ENCODE measurements at places on chromosomes 11 and 22.

DNA sequence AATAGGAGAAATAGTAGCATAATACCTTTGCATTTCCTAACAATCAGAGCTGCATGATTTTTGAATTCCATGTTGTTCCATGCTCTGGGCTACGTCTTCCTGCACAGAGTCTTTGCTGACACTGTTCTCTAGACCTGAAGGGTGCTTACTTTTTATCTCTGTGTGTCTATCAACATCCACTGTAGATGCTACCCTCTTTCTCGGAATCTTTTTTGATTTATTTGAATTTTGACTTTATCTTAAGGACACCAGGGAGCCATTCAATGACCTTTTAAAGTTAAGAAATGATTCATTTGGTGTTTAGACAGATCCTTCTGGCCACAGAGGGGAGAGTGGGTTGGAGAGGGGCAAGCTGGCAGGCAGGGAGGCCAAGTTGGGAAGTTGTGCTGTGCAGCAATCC lies 90.1 kb downstream of the LDLRAD3 start:
- no peak for DNase-seq

GRCh38 chr22:31097941-31098631 lies 9.3 kb downstream of the SELENOM start:
- DNase-seq, result no peak

DNA sequence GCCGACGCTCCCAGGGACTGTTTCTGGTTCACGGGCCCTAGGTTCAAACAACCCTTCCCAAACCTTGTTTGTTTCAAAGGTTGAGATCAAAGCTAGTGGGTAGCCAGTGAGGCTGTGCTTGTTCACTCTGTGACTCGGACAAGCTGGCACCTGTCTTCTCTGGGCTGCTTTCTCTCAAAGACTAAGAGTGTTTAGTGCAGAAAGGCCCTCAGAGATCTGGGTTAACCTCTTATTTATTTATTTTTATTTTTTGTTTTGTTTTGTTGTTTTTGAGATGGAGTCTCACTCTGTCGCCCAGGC lies 13.0 kb upstream of the MALAT1 start:
- DNase-seq, result no peak

DNA sequence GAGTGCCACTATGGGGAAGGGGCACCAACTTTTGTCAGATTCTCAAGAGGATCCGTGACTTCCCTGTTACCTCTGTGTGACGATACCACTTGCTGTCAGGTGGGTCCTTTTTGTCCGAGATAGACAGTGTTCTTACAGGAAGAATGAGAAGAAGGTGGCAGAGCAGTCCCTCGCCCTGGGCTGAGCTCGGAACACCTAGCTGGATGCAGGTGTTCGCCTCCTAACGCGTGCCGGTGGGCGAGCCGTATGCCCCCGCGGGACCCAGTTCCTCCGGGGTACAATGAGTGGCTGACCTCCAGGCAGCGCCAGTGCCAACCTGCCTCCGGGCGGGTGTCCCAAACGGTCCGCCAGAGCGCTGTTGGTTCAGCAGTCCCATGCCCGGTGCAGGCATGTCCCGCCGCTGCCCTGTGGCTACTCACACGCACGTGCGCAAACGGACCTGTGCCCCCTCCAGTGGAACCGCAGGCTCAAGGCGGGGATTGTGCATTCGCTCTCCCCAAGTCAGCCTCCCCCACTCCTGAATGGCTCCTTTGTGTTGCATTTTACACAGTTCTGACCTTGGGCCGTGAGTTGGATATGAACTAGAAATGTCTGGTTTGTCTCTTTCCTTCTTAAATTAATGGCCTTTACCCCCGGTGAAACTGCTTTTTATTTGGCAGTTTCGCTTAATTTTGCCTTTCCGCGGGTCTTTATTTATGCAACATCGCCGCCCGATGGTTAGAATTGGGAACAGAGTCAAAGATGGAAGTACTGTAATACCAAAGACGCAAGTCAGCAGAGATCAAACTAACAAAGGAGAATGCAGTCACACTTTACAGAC lies 1.1 kb upstream of the ABTB2 start:
- DNase-seq, result no peak

- no peak for DNase-seq
Observed at GRCh38 chr11:6263662-6264061, 4.0 kb downstream of the CCKBR start.

DNA sequence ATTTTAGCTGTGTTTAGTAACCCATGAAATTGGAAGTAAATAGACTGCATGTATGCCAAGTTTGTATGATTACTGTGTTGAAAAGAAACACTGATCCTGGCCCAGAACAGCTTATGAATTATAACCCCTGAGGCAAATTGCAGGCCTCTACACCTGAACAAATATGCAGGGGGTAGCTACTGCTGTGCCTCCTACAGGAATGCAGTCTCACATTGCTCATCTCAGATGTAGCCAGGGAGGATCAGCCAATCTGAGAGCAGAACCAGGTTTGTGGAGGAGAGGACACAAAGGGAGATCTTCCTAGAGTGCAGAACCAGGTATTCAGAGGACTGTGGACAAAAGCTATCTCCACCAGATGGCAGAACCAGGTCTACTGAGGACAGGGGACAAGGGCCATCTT lies 442.2 kb upstream of the DDI1 start:
- DNase-seq, result no peak

DNA sequence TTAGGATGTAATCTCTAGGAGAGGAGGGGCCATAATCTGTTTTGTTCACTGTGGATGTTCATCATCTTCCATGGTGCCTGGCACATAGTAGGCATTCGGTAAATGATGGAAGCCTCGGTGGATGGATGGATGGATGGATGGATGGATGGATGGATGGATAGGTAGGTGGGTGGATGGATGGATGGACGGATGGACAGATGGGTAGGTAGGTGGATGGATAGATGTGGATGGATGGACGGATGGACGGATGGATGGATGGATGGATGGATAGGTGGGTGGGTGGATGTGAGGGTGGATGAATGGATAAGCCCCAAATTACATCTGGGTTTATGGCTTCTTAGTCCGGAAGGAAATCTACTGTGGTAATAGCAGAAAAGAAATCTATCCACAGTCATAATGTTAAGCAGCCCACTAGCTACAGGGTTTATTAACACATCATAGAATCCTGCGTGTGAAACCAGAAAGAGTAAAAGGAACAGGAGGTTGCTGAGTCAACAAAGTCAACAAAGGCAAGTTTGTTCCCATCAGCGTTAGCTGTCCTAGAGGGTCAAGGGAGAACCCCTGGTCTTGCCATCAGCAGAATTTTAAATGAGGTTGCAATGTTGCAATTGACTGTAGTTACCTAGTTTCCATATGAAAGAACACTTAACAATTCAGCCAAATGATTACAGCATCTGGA lies 82.8 kb downstream of the C11orf91 start:
- no peak for DNase-seq

GRCh38 chr11:45165386-45165785 lies 18.9 kb downstream of the PRDM11 start:
- no peak for DNase-seq

- DNase-seq, result no peak
Observed at GRCh38 chr11:113296447-113297205, 17.8 kb upstream of the TTC12 start.

GRCh38 chr11:73387594-73388264 lies 11.5 kb downstream of the RELT start:
- no peak for DNase-seq

DNA sequence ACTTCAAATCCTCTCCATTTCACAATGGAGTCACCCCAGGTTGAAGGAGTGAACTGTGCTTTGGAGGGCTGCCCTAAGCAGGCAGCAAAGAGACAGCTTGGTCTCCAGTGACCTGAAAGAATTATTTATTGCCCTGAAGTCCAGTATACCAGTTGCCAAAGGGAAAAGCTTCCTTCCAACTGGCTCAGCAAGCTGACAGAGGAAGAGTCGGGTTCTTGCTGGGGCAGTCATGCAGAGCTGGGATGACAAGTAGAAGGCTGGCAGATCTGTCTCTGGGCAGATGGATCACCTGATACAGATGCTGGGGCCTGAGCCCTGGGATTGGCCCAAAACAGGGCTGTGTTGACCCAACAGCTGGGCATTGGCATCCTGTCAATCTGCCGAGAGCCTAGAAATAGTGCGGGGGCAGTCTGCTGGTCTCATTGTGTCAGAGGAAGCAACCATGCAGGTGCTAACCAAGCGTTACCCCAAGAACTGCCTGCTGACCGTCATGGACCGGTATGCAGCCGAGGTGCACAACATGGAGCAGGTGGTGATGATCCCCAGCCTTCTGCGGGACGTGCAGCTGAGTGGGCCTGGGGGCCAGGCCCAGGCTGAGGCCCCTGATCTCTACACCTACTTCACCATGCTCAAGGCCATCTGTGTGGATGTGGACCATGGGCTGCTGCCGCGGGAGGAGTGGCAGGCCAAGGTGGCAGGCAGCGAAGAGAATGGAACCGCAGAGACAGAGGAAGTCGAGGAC lies at the start of gene THRSP:
Gene THRSP, plus strand, starts transcription at position 422 of the 742 bp plus-strand sequence. Its CDS starts 21 bp downstream, at position 443.
- DNase-seq, result no peak

DNA sequence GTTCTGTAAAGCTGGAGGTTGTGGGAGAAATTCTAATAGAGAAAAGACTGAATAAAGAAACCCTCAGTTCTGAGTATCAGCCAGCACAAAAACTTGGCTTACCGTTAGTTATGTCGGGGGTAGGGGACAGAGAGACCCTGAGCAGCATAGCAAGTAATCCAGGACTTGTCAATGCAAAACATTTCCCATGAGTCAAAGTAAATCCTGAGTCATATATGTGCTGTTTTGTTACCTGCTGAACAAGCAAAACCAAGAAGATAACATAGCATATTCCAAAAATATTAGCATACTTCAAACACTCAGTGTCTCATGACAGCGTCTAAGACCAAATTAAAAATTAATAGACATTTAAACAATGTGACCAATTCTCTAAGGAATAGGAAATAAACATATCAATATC lies 75.1 kb upstream of the LUZP2 start:
- DNase-seq, result no peak

DNA sequence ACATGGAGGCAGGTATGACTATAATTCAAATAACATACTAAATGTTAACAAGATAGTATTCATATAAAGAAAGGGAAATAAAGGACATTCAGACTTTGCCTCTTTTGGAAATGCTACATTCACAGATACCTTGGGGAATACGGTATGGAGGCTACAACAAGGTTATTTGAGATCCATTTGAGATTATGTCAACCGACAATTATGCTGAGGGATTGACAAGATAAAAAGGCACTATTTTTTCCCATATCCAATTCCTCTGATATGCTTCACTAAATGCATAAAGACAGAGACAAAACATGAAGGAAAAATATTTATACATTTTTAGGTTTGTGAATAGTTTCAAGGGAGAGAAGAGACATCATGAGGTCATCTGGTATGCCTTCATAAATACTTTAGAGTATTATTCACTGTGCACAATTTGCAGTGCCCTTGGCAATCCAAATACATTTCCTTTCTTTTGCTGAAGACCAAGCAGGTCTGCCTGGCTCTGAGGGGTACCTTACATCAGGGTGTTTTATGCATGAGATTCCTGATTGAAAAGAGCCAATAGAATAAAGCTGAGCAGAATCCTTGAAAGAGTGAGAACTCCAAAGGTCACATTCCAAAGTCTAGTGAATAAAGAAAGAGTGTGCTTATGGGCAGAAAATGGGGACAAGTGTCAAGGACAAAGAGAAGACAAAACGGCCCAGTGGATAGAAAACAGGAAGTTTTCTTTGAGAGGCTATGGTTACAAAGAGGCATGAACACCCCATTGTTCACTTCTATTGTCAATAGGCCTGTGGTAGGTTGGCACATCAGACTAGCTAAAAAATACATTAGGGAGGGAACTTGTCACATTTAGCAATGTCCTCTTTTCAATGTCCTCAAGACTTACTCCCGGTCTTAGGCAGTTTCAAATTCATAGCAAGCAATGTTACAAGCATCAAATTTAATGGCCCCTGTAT lies 455.8 kb downstream of the LRRC4C start:
- no peak for DNase-seq

DNA sequence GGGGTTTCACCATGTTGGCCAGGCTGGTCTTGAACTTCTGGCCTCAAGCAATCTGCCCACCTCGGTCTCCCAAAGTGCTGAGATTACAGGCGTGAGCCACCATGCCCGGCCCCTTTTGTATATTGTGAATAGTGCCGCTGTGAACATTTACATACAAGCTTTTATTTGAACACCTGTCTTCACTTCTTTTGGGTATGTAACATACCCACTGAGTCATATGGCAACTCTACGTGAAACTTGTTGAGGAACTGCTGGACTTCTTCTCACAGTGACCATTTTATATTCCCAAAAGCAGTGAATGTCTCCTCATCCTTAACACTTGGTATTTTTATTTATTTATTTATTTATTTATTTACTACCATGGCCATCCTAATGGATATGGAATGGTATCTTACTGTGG lies 3.9 kb upstream of the SCT start:
- no peak for DNase-seq

GRCh38 chr11:134691985-134692384 lies 279.9 kb upstream of the B3GAT1 start:
- DNase-seq, result no peak

- no peak for DNase-seq
Observed at GRCh38 chr11:70024036-70024772, 53.9 kb upstream of the ANO1 start.

- no peak for DNase-seq
Observed at GRCh38 chr22:33270596-33270995, 212.4 kb upstream of the SYN3 start.

- DNase-seq, result no peak
Observed at GRCh38 chr11:111715142-111715816, 50.9 kb downstream of the PPP2R1B start.

- DNase-seq, result no peak
Observed at GRCh38 chr11:9516113-9516512, 55.3 kb downstream of the ZNF143 start.

- DNase-seq, result peak; percentile 32
Observed at GRCh38 chr11:95337175-95337957, 106.4 kb upstream of the SESN3 start.

DNA sequence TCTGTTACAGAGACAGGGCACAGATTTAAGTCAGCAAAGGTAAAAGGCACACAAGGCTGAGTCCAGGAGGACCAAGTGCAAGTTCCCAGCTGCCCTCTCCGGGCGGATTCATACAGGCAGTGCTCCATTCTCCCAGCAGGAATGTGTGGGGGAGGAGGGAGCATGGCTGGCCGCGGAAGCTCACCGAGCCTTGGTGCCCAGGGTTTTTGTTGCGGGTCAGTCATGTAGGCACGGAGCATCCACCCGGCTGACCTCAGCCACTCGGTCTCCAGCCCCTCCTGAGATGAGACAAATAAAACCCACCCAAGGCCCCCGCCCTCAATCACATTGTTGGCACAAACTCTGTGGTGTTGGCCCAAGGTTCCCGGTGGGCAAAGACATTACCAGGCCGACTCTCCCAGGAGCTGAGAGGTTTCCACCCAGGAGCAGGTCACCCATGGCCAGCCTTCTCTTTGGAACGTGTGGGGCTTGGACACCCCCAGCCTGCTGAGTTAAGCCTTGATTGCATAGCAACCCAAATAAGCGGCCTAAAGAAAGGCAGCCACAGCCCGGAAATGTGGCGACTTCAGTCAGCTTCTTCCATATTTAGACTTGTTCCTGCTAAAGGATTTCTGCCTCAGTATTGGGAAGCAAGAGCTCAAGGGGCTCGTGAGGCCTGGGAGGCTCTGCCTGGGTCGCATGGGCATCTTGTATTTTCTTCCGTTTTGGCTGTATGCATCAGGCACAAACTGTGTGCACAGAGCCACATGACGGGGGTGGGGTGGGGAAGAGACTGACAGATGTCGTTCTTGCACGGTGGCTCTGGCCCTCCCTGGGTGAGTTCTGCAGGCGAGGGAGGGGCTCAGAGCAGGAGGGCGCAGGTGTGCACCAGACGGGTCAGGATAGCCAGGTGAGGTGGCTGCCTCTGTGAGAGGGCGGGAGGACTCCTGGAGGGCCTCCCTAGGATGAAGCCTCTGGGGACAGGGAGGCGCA lies 63.0 kb downstream of the ARHGAP8 start:
- DNase-seq, result no peak

Data from stimulated activated CD8-positive, alpha-beta memory T cell treated with anti-CD3 and anti-CD28 coated beads, Interleukin-15, amount 100 ng/mL, for 48 hours (primary cell).